ENCODE measurements at places on chromosomes 6 and 20. TPM values are rescaled to one million over a fixed set of nuclear protein-coding genes. Genes with fewer than 3 reads are reported as not detected.

- no peak for DNase-seq
These were observed 17.8 kb upstream of the ZNF217 start for GRCh38 chr20:53611449-53611894.

DNA sequence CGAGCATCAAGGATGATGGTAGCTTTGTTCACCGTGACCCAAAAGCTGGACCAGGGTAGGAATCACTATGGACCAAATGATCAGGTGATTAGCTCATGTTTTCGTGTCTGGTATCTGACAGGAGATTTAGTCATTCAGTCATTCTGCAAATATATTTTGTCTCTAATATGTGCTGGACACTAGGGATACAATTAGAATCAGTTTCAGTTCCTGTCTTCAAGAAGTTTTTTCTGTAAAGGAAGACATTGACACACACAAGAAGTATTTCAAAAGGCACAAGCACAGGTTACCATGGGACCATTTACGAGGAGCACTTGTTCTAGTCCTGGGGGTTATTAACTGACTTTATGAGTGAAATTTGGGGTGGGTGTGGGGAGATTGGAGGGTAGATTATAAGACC lies 244.9 kb downstream of the HIVEP2 start:
- no peak for DNase-seq

DNA sequence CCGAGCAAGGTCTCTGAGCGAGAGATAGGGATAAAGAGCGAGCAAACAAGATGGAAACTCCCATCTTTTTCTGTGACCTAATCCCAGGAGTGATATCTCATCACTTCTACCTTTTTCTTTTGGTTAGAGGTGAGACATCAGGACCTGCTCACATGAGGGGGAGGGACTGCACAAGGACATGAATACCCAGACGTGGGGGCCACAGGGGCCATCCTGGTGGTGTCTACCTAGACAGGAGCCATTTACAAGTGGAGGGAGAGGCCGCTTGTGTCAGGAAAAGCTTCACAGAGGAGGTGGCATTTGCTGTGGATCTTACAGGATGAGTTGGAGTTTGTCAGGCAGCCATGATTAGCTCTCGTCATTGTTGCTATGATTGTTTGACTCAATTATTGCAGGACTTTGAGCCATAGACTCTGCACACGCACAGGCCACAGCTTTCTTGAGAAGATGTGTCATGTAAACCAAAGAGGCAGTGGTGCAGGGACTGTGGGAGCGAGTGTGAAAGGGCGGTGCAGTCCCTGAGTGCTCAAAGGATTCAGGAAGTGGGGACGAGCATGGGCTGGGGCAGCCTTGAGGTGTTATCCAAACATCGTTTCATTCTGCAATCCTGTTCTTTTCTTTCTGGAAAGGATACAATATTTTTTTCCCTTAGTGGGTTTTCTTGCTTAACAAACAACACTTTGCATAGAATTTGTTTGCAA lies 7.7 kb downstream of the NPEPL1 start:
- no peak for DNase-seq

- no peak for DNase-seq
These were observed 3.9 kb upstream of the SULF2 start for GRCh38 chr20:47789081-47789763.

GRCh38 chr6:157242791-157243190 lies 80.5 kb downstream of the TMEM242 start:
- no peak for DNase-seq

GRCh38 chr6:157382821-157383220 lies 1.8 kb downstream of the ZDHHC14 start:
- no peak for DNase-seq

The PNPLA1 gene
- polyA plus RNA-seq: 0.06 TPM

The MUC22 gene
- polyA plus RNA-seq: not detected

The ADAT2 gene
- 10.5 TPM for polyA plus RNA-seq
